CD4-positive, alpha-beta T cell treated with Interleukin-17A for 1 hour (primary cell): ENCODE measurements at places on chromosomes 7 and 10.
A peak's percentile ranks its signal among the peaks of the same experiment; 100 is the strongest.

GRCh38 chr10:119217991-119218490, 10.7 kb downstream of the GRK5 start:
- no peak for DNase-seq

DNA sequence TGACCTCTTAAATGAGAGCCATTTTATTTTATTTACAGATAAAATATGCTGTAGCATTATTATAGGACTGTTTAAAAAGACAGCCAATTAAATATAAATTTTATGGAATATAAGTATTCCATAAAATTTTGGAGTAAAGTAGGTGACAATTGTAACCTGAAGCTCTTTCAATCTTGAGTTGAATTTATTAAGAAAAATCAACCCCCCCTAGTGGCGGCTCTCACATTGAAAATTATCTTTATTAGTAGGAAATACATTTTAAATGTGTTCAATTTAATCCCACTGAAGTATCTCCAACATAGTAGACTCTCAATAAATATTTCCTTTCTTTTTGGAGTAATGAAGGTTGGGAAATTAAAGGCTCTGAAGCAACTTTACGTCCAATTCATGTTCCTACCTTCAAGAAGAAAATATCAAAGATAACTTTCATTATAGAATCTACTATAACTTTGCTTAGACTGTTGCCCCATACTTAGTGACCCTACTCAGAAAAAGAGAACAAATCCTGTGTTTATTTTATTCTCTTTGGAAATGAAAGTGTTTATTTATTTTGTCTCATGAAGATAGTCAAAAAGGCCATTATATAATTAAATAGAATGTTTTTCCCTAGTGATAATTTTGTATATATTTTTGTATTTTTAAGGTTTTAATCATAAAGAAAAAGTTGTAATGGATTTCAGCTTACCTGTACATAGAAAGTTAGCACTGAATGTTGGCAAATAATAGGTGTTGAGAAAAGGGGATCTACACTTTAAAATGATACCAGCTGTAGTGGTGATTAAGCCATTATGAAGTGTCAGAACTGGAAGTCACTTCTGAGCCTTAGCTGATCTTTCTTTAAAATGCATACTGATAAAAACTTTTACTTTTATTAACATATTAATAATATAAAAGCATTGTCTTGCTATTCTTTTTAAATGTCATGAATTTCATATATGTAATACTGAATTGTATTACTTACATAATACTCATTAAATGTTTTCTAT, 3.3 kb downstream of the AHR start:
- DNase-seq, result peak; percentile 68

GRCh38 chr7:103083210-103083609, 8.3 kb downstream of the ARMC10 start:
- DNase-seq, result no peak

DNA sequence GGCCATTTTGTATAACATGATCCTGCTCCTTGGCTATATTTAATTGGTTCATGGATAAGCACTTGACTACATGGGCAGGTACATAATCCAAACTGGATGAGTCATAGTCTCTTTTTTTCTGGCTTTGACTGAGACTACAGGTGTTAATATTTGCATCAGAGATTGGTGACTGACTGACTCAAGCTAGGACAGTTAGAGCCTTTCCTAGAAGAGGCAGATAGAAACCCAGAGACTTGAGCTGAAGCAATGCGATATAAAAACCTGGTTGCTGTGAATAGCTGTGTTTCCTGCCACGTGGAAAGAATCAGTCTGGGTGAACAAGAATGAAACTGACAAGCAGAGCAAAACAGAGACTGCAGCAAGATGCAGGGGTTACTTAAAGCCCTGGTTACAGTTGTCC, 81.0 kb downstream of the SAMD9 start:
- peak; percentile 2 for DNase-seq

DNA sequence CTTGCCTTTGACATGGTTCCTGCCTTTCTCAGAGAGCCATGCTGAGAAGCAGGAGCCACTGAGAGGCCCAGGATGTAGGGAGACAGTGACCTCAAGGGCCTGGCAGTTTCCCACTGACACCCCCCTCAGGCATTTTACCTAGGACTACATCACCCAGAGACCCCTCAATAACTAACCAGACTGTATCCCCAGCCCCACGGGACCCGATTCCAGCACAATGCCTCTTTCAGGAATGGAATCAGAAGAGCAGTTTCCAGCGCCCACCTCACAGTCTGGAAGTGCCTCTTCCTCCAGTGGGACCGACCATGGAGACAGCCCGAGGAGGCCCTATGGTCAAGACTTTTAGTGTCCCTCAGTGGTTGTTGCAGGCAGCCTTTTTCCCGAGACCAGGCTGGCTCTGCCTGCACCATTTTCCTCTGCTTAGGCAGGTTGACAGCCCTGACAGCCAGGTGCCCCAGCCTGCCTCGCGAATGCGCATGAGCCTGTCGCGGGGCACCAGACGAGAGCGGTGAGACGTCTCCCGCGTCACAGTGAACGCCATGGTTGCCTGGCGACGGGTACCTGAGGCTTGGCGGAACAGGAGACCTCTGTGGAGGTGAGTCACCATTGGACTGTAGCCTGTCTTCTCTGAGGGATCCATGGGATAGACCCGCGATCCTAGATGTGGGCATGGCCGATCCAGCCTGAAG, 28.4 kb upstream of the ZNF273 start:
- no peak for DNase-seq

- no peak for DNase-seq
Measured at GRCh38 chr7:75055155-75055554, 18.4 kb downstream of the RCC1L start.

- peak; percentile 68 for DNase-seq
Measured at GRCh38 chr7:27784399-27785053, 44.6 kb downstream of the TAX1BP1 start.

DNA sequence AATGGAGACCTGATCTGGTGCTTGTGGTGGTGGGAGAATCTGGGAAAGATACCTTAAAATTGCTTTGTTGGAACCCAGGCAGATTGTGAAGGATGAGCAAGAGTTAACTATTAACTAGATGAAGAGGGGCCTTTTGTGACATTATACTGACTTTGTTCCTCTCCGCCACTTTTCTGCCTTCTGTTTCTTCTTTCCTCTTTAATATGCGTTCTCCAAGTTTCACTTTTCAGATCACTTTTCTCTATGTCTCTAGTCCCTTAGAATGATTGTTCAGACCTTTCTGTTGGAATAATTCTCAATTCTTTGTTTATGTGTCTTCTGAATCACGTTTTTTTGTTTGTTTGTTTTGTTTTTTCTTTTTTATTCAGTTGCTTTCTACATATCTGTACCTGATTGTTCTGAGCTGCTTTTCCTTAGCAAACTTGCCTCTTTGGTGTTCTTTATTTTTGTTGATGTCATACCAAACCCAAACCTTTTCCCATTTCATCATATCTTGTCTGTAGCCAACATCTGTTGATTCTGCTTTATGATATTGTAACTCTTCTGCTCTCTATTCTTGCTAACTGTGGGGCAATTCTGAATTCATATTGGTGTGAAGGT, 2.8 kb downstream of the BMPR1A start:
- DNase-seq, result no peak

- DNase-seq, result no peak
Measured at GRCh38 chr10:102316421-102316820, 71.1 kb downstream of the GBF1 start.

DNA sequence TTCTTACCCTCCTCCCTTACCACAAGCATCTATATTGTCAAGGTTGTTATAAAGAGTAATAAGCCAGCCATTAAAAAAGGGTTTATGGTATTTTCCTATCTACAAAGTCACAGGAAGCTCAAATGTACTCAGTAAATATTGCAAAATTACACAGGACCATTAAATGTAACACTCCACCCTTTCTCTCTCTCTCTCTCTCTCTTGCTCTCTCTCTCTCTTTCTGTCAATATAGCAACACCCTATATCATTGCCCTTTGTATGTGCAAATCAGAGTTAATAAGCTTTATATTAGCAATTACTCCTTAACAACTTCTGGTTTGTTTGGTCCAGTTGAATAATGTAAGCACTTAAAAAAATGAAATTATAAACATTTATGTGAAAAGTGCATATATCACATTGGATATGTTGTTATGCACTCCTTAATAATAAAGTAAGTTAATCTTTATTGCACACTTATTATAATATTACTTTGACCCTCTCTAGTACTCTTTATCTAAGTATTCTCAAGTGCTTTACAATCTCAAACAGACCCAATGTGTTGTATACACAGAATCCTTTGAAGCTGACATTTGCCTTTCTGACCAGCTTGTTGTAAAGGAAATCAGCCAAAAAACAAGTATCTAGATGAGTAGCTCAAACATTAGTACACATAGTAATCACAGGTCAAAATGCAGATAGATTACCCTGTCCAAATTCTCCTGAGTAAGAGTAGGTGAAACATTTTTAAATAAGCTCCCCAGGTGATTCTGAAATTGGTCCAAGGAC, 93.2 kb downstream of the CFTR start:
- DNase-seq, result no peak

- DNase-seq, result no peak
Measured at GRCh38 chr10:44781131-44781530, 130.0 kb upstream of the TMEM72 start.

- no peak for DNase-seq
Measured at GRCh38 chr7:11170175-11170574, 196.5 kb downstream of the PHF14 start.

DNA sequence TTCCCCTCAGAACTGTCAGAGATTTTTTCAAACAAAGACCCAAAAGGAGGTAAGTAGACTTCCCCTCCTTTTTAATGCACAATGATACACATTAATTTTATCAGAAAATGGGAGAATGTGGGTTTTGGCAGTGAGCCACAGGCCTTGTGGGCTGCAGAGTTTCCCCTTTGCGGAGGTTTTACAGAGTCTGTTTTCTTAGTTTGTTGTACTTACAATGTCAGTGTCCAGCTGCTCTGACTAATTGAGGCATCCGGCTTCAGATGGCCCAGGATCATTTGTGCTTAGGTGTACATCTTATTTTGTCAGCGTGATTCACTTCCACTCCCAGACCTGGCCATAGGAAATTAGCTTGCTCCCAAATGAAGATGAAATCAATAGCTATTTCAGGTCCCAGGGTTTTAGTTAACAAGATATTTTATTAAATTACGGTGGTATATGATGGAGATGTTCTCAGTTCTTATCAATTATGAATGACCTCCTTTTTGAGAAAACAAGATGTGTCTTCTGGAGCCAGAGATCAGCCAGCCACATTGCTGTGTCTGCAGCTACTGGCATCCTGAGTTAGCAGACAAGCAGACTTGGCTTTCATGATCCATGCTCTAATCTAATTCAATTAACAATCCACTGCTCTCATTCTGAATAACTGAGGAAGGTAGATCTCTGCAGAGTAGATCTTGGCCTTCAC, 1086.6 kb upstream of the SORCS1 start:
- DNase-seq, result no peak

GRCh38 chr7:109094-109493, 83.3 kb upstream of the FAM20C start:
- no peak for DNase-seq

DNA sequence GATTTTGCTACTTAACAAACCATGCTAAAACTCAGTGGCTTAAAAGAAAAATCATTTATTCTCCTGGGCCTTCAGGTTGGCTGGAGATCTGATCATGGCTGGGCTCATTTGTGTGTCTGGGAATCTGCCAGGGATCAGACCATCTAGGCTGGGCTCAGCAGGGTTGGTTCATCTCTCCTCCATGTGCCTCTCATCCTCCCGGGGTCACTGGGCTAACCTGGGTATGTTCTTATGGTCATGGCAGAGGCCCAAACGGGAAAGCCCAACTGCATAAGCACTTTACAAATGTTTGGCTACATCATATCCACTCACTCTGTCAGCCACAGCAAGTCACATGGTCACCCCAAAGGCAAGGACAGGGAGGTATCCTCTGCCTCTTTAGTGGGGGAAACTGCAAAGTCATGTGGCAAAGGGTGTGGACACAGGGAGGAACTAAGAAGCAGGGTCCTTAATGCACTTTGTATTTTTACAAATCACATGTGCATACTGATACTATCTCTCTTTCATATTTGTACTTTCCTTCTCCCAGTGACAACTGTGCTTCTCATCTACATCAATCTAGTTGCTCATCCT, 231.4 kb downstream of the BUB3 start:
- no peak for DNase-seq

DNA sequence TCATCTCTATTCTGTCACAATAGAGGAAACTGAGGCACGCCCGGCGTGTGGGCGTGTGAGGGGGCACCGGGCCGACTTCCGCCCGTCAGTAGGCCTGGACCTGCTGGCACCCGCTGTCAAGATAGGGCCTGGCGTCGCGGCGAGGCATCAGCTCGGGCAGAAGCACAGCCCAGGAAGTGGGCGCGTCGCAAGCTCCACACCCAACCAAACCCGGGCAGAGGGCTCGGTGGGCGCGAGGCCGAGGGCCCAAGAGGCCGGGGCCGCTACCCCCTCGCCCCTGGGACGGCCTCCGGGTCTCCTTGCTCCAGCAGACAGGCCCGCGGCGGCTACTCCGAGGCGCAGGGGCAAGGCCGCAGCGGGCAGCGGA, 91.2 kb downstream of the SPAG6 start:
- no peak for DNase-seq

GRCh38 chr10:125127986-125128385, 32.4 kb downstream of the CTBP2 start:
- DNase-seq, result no peak

DNA sequence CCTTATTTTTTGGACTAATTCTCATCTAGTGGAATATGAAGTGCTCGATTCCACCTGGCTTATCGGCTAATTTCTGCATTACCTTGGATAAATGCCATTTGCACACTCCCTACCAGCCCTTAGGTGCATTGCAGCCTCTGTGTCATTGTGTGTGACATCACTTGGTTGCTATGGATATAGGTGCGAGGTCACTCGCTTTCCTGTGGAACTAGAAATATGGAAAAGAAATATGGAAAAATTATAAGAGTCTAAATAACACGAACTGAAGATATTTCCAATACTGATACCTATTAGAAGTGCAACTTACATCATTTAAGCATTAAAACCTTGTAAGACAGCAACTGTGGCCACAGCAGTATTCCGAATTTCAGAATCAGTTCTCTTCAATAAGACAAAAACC, 2.0 kb downstream of the YWHAG start:
- no peak for DNase-seq

DNA sequence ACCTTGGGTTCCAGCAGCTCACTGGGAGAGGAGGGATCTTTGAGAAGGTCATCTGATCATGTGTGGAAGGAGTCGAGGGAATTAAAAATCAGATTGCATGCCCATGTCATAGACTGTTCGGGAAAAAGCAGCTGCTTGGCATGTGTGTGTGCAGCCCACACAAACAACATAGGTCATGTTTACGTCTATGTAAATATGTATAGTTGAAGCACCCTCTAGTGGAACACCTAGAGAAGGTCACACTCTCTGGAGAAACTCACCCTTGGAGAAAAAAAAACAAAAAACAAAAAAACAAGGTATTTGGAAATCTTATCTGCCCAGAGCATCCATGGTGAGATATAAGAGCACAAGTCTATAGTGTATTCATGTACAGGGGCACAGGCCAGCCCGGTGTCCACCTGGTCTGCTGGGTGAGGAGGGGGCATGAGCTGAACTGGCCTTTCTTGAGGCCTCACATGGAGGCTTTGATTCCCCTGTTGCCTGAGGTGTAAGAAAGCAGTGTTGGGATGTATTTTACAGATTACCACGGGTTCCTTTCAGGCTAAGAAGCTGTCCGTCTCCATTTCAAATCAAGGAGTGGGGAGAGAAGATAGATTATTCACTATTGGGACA, 98.0 kb downstream of the NPY start:
- DNase-seq, result no peak
